ENCODE measurements at places on chromosomes 3 and 15. TPM values are rescaled to one million over a fixed set of nuclear protein-coding genes. Genes with fewer than 3 reads are reported as not detected.

GABRR3 gene
- polyA plus RNA-seq = not detected

DUOX1 gene
- polyA plus RNA-seq = 111 TPM

PPCDC gene
- polyA plus RNA-seq = 19.1 TPM

OR5K2 gene
- not detected for polyA plus RNA-seq

LSMEM2 gene
- polyA plus RNA-seq = 0.16 TPM

CSPG5 gene
- 0.12 TPM for polyA plus RNA-seq

TTLL13 gene
- 0.04 TPM for polyA plus RNA-seq

EPHA3 gene
- 0.38 TPM for polyA plus RNA-seq

DUOXA2 gene
- 8.4 TPM for polyA plus RNA-seq

TMCO5A gene
- not detected for polyA plus RNA-seq

SOX2 gene
- polyA plus RNA-seq = 23.6 TPM

ATOSA gene
- 104 TPM for polyA plus RNA-seq

UBA7 gene
- 54.3 TPM for polyA plus RNA-seq

VGLL3 gene
- 0.55 TPM for polyA plus RNA-seq

SLC28A2 gene
- not detected for polyA plus RNA-seq

NEDD4 gene
- polyA plus RNA-seq = 2.3 TPM

NEK4 gene
- 4.3 TPM for polyA plus RNA-seq

SLC15A2 gene
- polyA plus RNA-seq = 2.1 TPM

ADIPOQ gene
- polyA plus RNA-seq = 0.20 TPM

TEX55 gene
- polyA plus RNA-seq = not detected

DYNLT2B gene
- 23.3 TPM for polyA plus RNA-seq

KIF7 gene
- polyA plus RNA-seq = 1.00 TPM

AADACL2 gene
- polyA plus RNA-seq = 0.12 TPM

LMAN1L gene
- polyA plus RNA-seq = 0.27 TPM

WDR48 gene
- 10.4 TPM for polyA plus RNA-seq

KNL1 gene
- polyA plus RNA-seq = 1.8 TPM

GOLGA8F gene
- polyA plus RNA-seq = not detected

MRPS25 gene
- 41.3 TPM for polyA plus RNA-seq

NANOGP8 gene
- 0.16 TPM for polyA plus RNA-seq

PPM1L gene
- 3.0 TPM for polyA plus RNA-seq

ANKRD63 gene
- not detected for polyA plus RNA-seq

GOLGA6L22 gene
- polyA plus RNA-seq = not detected

Measured in esophagus (tissue), 2 donors.